ENCODE measurements at places on chromosomes 2 and 18.

- DNase-seq, result no peak
These were observed 160.1 kb upstream of the HNRNPA3 start for GRCh38 chr2:177052471-177052870.

DNA sequence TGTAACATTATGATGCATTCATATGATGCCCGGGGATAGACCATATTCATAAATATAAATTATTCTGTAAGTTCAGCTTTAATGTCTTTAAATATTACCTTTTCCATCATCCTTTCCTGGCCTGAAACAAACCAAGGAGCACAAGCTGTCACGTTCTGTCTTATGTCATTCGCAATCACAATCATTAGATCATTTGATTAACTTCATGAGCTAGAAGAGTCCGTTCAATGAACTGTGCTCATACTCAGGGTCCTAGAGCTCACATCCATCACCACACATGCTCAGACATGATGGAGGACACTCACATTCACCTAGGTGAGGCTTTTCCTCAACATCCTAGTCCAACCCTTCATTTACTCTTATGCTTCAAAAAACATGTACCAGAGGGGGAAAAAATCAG lies 599.0 kb upstream of the ID2 start:
- DNase-seq, result no peak

- no peak for DNase-seq
These were observed 129.5 kb downstream of the EVA1A start for GRCh38 chr2:75431276-75431675.

GRCh38 chr2:183019718-183020442 lies 18.4 kb downstream of the NCKAP1 start:
- DNase-seq, result no peak

- DNase-seq, result no peak
These were observed 42.6 kb downstream of the GBX2 start for GRCh38 chr2:236125541-236125940.

DNA sequence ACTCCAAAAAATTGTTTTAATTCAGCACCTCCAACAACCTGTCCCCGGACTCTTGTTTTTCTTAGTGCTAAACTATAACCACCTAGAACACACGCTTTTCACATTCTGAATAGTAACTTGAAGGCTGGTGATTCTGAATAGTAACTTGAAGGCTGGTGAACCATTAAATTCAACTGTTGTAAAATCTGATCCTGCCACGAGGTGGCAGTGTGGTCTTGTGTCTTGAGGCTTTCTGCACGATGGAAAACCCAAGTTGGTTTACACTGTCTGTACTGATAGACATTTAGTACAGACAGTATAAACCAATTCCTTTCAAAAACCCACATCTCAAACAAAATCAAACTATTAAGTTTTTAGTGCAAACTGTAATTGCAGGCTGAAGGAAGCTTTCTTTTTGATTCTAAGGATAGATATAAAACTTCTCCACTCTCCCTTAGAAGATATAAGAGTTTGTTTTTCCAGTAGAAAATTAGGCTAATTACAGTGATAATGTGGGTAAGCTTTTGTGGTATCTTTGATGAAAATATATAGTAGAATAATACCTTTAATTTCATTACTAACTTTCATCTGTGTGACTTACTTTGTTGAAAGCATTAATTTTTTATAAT lies 57.6 kb downstream of the VAPA start:
- DNase-seq, result peak; percentile 92

GRCh38 chr18:58605027-58606020 lies 23.6 kb downstream of the ALPK2 start:
- DNase-seq, result no peak

DNA sequence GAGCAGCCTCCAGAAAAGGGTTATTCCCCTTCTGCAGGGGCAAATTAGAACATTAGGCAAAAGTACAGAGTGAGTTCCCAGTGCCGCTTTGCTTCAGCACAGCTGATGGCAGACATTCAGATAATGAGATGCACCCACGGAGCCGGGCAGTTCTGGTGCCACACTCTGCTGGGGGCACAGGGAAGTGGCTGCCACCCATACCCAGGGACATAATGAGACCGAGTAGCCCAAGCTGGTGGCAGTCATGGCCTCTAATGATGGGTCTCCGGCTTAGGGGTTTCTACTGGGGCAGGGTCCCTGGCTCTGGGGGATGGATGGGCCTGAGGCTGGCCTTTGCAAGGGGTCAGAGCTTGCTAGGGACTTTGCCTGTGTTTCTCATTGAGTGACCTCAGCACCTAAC lies 26.2 kb downstream of the GLI2 start:
- DNase-seq, result no peak
